ENCODE measurements at places on chromosomes 4 and X.

GRCh38 chrX:71105628-71106027 is 912 bp downstream of the CXorf65 start:
- DNase-seq, result no peak

DNA sequence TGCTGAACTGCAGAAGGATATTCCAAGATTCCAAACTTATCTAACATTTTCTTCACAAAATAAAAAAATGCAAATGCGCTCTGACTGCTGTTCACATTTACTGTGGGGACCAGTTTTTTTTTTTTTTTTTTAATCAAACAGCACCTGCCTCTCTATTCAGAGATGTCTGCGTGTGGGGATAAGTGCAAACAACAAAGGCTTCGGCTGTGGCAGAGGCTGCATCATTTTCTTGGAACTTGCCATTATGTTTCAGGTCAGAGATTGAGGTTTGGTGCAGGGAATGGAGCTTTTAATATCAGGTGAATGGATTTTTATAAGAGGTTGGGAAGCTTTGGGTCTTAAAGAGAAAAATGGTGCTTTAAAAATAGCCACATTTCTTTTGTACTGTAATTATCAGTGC is 78.2 kb upstream of the TET2 start:
- no peak for DNase-seq

- no peak for DNase-seq
Measured at GRCh38 chr4:133320576-133321170, 171.6 kb downstream of the PCDH10 start.

GRCh38 chr4:70754470-70754869 is 32.7 kb downstream of the RUFY3 start:
- DNase-seq, result no peak

GRCh38 chr4:35252866-35253265 is 991.4 kb downstream of the ARAP2 start:
- DNase-seq, result no peak

DNA sequence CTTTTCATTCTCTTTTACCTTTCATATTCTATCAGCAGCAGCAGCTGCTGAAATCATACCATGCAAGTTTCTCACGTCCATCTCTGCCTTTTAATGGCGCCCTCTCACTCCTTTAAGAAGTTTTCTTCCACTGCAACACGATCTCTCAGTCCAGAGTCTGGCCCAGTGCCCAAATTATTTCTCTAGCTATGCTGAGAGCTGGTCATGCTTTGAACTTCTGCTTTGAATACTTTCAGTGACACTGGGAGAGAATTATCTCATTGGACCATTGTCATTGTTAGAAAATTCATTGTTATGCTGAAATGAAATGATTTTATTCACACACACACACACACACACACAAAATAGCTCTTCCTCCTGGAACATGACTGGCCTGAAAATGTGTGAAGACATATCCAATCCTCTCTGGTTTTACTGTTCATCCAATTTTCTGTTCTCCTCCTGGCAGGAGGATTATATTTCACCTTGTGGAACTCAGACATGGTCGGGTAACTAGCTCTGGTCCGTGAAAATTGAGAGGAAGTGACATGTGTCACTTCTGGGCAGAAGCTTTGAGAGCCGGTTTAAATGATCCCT is 1.3 kb upstream of the PDHA1 start:
- DNase-seq, result no peak

DNA sequence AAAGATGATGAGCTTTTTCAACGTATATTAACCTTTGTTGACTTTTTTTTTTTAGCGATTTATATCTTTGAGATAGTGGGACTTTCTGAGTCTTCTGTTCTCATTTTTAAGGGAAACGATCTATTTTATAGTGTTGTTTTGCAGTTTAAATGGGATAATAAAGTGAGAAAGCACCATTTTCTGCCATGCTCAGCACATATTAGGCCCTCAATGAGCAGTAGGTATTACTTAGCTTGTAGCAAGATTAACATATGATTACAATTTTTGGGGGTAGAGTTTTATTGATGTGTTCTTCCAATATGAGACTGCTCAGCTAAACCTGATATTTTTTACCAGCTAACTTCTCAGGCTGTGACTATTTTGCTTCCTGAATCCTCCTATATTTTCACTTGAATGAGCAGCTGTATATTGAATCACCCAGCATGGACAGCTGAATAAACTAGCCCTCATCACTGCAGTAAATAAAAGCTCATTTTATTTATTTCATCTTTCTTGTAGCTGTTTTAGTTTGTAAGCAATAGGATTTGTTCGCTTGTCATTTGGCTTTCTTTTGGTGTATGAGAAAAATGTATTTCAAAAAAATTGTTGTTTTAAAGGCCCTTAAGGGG is 43.7 kb downstream of the UGT8 start:
- DNase-seq, result no peak

- DNase-seq, result no peak
Measured at GRCh38 chr4:119490335-119490734, 138.3 kb downstream of the PDE5A start.

DNA sequence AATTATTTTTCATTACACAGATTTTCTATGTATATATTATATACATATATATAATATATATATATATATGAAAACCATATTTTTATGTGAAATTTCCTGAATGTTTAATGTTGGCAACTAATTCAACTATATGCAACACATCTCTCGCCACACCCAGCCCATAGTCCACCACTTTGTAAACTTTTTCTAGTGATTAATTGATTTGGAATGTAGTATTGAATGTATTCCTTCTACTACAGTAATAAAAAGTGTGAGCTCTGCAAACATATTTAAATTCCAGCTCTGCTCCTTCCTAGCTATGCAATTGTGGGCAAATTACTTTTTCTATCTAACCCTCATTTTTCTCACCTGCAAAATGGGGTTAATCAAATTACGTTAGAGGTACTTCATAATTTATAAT is 187.8 kb downstream of the TEX11 start:
- DNase-seq, result no peak

DNA sequence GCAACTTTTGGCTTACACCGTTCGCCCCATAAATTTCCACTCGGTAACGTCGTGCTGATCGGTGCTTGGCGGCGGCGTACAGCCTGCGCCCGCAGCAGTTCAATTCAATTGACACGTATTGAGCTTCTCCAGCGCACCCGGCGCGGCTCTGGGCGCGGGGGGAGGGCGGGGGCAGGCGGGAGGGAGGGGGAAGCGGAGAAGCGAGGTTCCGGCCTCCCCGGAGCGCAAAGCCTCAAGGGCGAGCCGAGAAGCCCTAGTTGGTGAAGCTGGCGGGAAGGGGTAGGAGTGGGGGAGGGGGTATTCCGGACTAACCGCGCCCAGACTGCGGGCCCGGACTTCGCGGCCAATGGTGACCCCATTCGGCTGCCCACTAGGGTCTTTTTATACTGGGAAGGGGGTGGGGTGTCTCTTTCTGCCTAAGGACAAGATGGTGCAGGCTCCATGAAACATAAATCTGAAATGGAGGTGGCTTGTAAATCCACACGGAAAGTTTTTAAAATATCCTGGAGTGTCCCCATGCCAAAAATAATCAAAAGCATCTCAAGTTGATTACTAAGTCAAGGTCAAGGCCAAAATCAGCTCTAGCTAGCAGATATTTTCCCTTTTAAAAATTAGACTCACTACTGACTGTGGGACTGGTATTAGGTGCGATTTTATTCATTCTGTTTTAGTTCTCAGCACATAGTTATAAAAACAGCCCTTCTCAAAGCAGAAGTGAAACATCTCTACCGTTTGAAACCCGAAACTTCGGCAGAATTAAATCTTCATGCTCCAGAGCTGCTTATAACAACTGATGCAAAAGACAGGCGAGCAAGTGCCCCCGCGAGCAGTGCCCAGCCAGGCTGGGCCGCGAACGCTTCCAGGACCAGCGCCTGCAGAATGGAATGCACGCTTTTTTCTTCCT is 1.5 kb upstream of the BCOR start:
- DNase-seq, result peak; percentile 19

GRCh38 chr4:103092245-103092644 is 7.4 kb downstream of the BDH2 start:
- no peak for DNase-seq

- DNase-seq, result no peak
Measured at GRCh38 chr4:40865696-40866095, 115.9 kb downstream of the NSUN7 start.

GRCh38 chr4:61200916-61201526 is 895 bp downstream of the ADGRL3 start:
- DNase-seq, result no peak

DNA sequence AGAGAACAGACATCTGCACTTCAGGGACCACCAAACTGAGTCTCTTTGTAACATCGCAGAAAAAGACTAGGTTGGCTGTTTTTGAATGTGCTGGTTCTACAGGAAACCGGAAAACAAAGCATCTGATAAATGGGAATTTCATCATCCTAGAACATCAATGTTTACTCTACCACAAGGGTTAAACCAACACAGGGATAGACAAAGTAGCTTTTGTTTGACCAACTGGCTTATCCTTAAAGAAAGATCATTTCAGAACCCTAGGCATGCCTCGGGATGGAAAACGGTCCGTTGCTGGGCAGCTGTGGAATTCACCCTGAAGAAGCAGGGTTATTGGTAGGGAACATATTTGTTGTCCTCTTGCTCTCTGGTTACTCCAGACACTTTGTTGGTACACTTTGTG is 2355.5 kb upstream of the AGA start:
- DNase-seq, result no peak

- DNase-seq, result no peak
Measured at GRCh38 chr4:86393749-86394148, 33.9 kb upstream of the MAPK10 start.

DNA sequence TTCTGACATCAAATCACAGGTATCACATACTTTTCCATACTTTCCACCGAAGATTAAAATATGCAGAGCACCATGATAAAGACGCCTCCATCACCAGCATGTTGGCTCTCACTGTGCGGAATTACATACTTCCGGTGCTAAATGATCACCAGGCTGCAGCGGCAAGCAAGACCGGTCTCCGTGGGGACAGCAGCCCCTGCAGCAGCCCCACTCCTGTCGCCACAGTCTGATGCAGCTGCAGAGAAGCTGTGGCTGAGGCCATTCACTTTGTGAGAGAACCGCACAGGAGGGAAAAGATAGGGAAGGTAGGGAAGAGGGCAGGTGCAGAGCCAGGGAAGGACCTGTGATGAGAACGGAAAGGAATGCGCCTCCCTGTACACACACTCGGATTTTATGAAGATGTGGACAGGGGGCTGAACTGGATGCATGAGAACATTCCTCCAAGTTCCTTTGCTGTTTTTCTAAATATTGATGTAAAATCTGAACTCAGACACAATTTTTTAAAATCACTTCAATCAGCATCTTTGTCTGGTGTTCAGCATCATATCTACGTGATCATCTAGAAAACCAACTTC is 38.3 kb downstream of the AFAP1 start:
- DNase-seq, result no peak

- peak; percentile 13 for DNase-seq
Measured at GRCh38 chr4:56434599-56435139, 746 bp downstream of the PPAT start.

- DNase-seq, result no peak
Measured at GRCh38 chr4:158538911-158539310, 17.2 kb downstream of the RXFP1 start.

DNA sequence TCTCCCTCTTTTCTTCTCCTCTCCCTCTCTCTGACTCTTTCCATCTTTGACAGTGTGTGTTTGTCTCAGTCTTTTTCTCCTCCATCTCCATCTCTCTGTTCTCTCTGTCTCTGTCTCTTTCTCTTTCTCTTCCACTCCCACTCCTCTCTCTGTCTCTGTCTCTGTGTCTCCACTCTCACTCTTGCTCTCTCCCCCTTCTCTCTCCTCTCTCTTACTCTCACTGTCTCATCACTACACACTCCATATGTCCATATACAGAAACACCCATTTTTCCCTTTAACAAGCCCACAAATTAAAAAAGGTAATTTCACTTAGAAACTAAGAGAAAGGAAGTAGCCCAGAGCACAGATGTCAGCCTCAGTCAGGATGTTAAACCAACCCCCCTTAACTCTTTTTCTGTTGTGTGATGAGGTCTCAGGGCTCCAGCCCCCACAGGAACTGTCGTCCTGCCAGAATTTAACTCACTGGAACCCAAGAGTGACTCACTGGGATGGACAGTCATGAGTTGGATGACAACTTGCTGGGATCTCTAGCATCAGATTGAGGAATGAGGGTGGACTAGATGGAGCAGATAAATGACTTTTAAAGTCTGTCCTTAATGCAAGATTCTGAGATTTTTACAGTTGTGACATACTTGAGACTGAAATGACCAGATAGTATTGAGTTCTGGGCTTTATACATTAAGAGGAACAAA is 27.5 kb downstream of the OTUD6A start:
- DNase-seq, result no peak

DNA sequence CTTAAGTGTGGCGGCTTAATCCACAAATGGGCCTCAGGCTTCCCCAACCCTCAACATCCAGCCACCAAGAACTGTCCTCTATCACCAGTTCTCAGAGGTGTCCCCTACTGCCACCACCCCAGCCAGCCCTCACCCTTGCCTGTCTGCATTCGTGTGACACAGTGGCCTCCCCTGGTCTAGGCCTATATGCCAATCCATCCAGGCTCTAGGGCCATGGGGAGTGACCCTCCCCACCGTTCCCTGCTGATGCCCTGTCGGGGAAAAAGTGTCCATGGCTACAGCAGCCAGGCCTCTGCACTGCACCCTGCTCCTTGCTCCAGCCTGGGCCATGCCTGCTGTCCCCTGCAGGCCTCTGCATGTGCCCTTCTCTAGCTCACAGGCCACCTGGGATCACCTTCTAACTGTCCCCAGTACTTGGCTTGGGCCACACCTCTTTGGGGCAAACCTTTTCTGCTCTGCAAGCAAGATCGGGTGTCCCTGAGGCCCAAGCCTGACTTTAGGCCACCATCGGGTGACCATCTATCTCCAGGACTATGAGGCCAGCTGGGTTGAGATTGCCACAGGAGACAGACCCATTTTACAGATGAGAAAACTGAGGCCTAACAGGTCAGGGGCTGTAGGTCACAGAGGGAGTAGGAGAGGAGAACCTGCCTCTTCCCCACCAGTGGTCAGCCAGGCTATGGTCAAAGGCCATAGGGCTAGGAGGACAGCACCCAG is 75.8 kb downstream of the JAKMIP1 start:
- DNase-seq, result no peak

DNA sequence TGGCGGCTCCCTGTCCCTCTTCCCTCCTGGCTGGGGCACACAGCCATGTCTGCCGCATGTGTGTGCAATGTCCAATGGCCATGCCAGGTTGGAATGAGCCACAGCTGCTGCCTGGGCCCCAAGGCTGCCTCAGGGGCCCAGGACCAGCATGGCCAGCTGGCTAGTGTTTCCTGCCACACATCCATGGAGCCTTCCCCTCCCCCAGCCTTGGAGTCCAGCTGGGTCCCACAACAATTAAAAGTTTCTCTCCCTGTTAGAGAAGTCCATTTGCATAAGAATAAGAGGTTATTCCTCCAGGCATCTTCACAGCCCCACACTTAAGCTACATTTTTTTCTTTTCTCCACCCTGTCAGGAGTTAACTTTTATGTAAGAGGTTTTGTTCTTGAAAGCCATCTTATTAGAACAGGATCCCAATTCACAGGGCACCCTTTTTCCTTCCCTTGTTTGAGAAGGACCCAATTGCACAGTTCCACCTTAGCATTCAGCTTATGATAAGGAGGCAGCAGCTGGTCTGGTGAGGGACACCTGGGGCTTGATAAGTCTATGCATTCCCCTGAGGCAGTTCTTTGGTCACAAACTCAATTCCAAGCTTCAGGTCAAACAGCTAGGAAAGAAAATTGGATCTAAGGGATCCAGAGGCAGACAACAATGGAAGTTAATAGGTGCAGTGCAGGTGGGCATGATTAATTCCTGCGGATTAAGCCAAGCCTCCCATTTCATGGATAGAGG is 963.3 kb upstream of the GRIA3 start:
- DNase-seq, result no peak
